ENCODE measurements at places on chromosomes 16 and 17.
A peak's percentile ranks its signal among the peaks of the same experiment; 100 is the strongest.

- DNase-seq: no peak
Measured at GRCh38 chr17:17603178-17603894, 11.8 kb upstream of the PEMT start.

DNA sequence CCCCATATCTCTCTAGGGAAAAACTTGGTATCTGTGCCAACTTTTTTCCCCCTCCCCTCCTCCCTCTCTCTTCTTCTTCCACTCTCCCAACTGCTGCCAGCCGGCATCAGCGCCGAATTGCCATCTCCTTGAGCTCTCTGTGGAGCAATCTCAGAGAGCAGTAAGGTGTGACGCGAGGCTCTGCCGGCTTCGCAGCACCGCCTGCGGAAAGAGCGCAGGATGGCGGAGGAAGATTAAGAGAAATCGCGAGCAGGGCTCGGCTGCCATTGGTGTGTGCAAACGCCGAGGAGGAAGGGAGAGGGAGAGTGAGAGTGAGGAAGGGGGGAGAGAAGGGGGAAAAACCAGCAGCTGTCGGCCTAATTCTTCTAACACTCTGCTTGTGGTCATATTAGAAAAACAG, 44.2 kb downstream of the NEUROD2 start:
- DNase-seq: no peak

DNA sequence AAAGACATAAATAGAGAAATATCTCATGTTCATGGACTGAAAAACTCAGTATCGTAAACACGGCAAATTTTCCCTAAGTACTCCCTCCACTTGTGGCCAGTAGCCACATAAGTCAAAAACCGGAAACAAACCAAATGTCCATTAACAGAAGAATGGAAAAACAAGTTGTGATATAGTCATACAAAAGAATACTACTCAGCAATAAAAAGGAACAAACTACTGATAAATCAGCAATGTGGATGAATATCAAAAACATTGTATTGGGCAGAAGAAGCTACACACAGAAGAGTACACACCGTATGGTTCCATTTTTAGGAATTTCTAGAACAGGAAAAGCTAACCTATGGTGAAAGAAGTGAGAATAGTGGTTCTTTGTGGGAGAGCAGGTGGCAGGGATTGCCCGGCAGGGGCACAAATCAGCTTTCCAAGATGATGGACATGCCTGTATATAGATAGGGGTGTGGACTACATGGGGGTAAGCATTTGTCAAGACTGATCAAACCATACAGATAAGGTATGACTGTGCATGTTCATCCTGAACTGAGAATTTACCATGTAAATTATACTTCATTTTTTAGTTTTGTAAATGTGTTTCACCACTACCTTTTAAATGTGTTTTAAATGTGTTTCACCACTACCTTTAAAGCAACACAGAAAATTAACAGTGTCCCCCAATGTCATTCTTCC, 172.8 kb upstream of the CDH5 start:
- DNase-seq: no peak

DNA sequence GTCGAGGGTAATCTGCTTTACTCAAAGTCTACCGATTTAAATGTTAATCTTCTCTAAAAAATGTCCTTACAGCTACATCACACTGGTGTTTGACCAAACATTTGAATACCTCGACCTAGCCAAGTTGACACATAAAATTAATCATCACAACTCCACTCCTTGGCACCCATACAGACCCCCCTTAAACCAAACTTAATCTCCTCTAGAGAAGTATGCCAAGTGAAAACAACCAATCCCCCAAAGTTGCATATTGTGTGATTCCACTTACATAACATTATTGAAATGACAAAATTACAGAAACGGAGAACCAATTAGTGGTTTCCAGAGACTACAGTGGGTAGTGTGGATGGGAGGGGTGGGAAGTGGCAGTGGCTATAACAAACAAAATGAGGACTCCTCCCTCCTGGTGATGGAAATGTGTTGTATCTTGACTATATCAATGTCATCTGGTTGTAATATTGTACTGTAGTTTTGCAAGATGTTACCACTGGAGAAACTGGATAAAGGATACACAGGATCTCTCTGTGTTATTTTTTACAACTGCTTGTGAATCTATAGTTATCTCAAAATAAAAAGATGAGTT, 39.4 kb downstream of the CAPNS2 start:
- DNase-seq: no peak

GRCh38 chr16:87040169-87041117, 276.7 kb downstream of the C16orf95 start:
- DNase-seq: no peak

DNA sequence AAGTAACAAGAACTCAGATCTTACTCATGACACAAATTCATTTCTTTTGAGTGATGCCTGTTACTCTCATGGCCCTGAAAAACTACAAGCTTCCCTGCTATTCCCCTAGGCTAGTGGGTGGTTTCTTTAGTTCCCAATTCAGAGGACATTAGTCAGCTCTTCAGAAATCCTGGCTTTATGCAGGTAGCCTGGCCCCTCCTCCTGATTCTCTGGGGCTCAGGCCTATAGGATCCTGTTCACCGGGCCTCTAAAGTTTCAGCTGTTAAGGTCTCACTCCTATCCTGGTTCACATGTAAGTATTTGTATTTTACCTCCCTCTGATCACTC, 87.3 kb upstream of the IRX5 start:
- DNase-seq: no peak

DNA sequence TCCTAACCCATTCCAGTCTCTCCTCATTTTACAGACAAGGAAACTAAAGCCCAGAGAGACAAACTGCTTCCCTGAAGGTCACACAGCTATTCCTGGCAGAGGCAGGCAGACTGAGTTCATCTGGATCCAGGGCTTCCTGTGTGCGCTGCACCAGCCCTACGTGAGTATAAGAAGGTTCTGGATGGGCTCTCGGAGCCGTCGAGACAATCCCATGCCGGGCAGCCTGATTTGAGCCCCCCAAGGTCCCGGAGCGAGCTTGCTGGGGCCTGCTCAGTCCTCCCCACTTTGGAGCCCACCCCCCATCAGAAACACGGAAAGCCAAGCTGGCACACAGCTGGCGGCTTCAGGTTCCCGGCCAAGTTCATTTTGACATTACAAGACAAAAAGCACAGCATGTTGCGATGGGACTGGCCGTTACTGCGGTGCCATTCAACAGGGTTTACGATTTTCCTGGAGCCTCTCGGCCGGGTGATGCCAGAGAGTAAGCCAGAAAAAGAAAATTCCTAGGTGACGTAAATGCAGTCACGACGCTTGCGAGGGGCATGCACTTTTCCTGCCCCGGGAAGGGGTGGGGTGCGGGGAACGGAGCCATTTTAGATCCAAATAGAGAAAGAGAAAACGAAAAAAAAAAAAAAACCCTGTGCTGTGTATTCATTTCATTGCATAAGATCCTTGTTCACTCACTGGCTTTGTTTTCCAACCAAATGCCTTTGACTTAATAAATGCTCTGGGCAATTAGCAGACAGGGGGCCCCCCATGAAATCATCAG, 167.1 kb upstream of the FOXF1 start:
- no peak for DNase-seq

DNA sequence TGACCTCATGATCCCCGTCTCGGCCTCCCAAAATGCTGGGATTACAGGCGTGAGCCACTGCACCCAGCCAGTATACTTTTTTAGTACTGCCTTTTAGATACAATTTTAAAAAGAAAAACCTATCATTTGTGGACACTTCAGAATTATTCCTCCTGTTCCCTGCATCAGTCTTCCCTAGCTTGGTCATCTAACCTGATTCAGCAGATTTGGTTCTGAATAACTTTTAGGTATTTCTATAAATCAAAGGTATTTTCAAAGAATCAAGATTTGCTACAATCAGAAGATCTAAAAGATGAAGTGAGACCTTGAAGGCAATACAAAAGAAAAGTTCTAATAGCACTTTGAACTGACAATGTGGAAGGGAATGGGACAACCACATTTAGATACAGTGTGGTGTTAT, 30.0 kb downstream of the MBTD1 start:
- DNase-seq: no peak

DNA sequence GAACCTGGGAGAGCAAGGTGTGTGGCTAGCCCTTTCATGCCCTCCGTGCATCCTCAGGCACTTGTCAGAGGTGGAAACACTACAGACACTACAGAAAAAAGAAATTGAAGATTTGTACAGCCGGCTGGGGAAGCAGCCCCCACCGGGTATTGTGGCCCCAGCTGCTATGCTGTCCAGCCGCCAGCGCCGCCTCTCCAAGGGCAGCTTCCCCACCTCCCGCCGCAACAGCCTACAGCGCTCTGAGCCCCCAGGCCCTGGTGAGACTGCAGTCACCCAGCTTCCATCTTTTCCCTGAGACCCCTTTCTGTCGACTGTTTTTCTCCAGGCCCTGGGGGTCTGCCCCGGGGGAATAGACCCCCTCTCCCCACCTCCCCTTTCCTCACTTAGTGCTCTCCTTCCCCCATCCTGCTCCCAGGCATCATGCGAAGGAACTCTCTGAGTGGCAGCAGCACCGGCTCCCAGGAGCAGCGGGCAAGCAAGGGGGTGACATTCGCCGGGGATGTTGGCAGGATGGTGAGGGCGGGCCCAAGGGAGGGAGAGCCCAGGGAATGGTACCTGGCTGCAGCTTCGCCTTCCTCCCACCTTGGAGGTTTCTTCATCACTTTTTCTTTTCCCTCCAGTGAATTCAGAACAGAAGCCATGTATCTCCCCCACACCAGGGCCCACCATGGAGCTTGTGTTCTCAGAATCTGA, 2.3 kb downstream of the COA3 start:
- DNase-seq: no peak

DNA sequence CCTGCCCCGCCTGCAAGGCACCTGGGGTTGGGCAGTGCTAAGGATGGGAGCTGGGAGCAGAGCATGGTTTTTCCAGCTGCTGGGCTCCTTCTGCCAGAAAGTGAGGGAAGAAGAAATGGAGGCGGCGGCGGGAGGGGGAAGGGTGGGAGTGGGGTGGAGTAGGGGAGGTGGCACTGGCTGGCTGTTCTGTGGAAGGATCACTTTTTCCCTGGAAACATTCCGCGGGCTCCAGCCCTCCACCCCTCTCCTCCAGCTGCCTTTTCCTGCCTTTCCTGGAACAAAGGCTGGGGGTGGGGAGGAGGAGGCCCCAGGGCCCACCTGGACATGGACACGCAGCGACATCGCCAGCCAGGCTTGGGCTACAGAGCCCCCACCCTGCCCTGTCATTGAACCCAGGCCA, 41.1 kb downstream of the CFAP20 start:
- no peak for DNase-seq

- peak; percentile 57 for DNase-seq
Measured at GRCh38 chr17:5418858-5419355, 555 bp downstream of the NUP88 start.

- DNase-seq: no peak
Measured at GRCh38 chr16:3618769-3619141, 7.3 kb upstream of the SLX4 start.

GRCh38 chr17:62668091-62668804, 40.8 kb downstream of the MRC2 start:
- DNase-seq: no peak

DNA sequence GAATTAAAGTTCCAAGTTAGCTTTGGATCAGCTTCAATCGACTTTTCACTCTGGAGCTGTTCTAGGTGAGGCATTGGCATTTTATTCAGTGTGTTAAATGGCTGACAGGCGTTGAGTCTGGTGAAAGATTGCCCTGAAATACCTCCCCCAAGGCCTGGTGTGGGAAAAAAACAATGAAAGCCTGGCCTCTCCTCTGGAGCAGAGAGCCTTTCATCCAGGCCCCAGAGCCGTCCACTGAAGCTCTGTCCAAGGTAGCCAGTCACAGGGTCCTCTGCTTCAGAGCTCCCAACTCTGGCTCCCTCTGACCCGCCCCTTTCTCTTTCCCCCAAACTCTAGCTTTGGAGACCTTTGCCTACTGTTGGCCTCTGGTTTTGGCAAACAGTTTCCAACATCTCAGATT, 123.6 kb upstream of the CRHR1 start:
- DNase-seq: no peak

GRCh38 chr16:72266836-72267235, 94.9 kb upstream of the PMFBP1 start:
- no peak for DNase-seq

DNA sequence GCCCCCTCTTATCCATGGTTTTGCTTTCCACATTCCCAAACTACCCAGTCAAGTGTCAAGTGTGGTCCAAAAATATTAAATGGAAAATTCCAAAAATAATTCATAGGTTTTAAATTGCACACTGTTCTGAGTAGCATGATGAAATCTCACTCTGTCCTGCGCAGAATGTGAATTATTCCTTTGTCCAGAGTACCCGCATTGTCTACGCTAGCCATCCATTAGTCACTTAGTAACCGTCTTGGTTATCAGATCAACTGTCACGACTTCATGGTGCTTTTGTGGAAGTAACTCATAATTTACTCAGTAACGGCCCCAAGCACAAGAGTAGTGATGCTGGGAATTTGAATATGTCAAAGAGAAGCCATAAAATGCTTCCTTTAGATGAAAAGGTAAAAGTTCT, 94.9 kb downstream of the SLC39A11 start:
- DNase-seq: no peak

DNA sequence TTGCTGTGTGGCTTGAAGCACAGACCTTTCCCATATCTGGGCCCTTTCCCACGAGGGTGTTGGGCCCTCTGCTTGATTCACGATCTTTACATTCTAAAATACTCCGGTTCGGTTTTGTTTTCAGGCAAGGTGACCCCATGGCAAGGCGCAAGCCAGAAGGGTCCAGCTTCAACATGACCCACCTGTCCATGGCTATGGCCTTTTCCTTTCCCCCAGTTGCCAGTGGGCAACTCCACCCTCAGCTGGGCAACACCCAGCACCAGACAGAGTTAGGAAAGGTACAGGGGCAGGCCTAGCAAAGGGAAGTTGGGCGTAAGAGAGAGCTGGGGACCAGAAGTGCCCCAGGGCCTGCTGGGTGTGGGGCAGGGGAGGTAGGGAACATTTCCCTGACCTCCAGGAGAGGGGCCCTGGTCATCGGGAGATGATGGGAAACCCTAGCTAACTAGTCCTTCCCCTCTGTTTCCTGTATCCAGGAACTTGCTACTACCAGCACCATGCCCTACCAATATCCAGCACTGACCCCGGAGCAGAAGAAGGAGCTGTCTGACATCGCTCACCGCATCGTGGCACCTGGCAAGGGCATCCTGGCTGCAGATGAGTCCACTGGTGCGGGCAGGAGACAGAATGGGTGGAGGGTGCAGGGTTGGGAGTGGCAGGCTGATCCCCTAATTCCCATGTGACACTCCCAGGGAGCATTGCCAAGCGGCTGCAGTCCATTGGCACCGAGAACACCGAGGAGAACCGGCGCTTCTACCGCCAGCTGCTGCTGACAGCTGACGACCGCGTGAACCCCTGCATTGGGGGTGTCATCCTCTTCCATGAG, 1.4 kb downstream of the ALDOA start:
- no peak for DNase-seq
